IPS DF 19.7 (cell line): ENCODE measurements at places on chromosomes 13 and 19.

- DNase-seq: no peak
Measured at GRCh38 chr13:105990256-105990958, 545.1 kb downstream of the EFNB2 start.

DNA sequence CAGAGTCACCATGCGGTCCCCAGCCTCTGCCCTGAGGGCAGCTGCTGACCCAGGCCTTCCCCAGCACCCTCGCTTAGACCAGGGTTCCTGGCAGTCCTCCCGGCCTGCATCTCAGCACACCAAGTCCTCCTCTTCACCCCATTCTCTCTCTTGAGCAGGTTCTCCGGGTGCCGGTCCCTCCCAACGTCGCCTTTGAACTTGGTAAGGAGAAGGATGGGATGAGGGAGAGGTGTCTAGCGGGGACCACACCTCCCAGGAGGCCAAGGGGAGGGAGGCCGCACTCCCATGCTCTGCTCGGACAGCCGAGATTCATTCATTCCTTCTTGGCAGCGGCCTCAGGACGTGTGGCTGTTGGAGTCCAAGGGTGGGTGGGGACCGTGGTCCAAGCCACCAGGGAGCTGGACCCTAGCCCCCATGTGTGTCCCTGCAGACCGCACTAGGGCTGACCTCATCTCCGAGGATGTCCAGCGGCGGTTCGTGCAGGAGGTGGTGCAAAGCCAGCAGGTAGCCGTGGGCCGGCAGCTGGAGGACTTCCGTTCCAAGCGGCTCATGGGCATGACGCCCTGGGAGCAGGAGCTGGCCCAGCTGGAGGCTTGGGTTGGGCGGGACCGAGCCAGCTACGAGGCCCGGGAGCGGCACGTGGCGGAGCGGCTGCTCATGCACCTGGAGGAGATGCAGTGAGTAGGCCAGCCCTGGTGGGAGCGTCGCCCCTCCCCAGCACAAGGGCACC lies 9.4 kb downstream of the ARHGEF1 start:
- no peak for DNase-seq

- no peak for DNase-seq
Measured at GRCh38 chr13:98915563-98915962, 62.3 kb downstream of the DOCK9 start.

GRCh38 chr13:54852831-54853230 lies 1824.2 kb downstream of the OLFM4 start:
- no peak for DNase-seq

- no peak for DNase-seq
Measured at GRCh38 chr19:52217576-52217975, 27.7 kb downstream of the PPP2R1A start.

- no peak for DNase-seq
Measured at GRCh38 chr13:54636231-54636630, 1607.6 kb downstream of the OLFM4 start.

- DNase-seq: no peak
Measured at GRCh38 chr19:17302391-17303166, 646 bp downstream of the ABHD8 start.
